ENCODE measurements at places on chromosomes 2 and 18. TPM values are rescaled to one million over a fixed set of nuclear protein-coding genes. Genes with fewer than 3 reads are reported as not detected.

DNA sequence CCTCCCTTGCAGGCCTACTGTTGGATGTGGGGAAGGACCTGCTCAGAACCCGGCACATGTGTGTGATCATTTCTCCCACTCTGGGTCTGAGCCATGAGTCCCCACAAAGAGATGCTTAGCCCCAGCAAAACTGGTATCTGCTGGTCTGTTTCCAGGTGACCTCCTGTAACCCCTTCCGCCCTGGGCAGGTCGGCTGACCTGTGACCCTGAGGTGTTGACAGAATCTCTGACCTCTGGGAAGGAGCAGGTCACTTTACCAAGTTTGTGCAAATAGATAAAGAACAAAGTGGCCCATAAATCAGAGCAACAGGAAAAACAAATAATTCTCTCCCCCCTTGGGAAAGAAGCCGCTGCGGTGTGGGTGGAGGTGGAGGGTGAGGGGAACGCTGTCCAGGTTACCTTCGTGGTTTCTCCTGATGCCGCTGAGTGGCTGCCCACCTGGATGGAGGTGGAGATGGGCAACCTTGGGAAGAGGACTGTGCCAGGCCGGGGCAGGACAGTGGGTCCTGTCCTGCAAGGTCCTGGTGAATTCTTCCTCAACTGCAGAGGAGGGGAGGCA is 174.0 kb upstream of the MYCN start:
- no peak for DNase-seq

DNA sequence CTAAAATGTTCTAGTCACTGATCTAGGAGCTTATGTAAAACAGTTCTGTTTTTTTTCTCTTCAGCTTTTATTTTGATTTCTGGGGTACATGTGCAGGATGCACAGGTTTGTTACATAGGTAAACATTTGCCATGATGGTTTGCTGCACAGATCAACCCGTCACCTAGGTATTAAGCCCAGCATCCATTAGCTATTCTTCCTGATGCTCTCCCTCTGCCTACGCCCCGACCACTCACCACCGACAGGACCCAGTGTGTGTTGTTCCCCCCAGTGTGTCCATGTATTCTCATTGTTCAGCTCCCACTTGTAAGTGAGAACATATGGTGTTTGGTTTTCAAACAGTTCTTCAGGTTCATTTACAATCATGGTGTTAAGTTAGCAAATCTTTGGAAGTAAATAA is 84.8 kb upstream of the PROKR1 start:
- DNase-seq, result no peak

- no peak for DNase-seq
Measured at GRCh38 chr2:147250652-147251356, 594.0 kb upstream of the ACVR2A start.

- no peak for DNase-seq
Measured at GRCh38 chr2:166357068-166357949, 18.4 kb downstream of the SCN9A start.

DNA sequence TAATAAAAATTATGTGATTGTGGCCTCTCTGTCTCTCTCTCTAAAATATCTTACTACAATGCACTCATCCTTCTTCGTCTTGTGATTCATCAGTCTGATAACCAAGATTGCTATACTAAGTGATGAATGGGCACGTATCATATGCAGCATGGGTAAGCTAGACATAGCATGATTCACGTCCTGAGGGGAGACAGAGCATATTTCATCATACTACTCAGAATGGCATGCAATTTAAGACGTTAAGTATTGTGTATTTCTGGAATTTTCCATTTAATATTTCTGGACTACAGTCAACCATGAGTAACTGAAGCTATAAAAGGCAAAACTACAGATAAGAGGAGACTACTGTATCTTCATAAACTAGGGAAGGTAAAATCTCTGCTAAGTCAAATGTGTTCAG is 97.0 kb upstream of the CD226 start:
- no peak for DNase-seq

DNA sequence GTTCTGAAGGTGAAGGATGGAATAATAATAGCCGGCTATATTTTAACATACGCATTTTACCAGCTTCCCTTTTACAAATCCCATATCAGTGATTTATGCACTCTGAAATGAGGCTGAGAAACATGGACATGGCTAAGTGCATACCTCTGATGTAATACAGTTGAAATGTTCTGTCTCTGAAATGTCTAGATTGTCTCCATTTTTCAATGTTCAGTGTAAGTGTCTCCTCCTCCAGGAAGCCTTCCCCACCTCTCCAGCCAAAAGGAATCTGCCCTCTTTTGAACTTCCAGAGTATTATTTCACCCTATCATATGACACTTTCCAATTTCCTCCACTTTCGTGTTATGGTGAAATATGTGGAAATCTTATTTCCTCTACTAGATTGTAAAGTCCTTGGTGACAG is 29.5 kb upstream of the ME2 start:
- DNase-seq, result no peak

DNA sequence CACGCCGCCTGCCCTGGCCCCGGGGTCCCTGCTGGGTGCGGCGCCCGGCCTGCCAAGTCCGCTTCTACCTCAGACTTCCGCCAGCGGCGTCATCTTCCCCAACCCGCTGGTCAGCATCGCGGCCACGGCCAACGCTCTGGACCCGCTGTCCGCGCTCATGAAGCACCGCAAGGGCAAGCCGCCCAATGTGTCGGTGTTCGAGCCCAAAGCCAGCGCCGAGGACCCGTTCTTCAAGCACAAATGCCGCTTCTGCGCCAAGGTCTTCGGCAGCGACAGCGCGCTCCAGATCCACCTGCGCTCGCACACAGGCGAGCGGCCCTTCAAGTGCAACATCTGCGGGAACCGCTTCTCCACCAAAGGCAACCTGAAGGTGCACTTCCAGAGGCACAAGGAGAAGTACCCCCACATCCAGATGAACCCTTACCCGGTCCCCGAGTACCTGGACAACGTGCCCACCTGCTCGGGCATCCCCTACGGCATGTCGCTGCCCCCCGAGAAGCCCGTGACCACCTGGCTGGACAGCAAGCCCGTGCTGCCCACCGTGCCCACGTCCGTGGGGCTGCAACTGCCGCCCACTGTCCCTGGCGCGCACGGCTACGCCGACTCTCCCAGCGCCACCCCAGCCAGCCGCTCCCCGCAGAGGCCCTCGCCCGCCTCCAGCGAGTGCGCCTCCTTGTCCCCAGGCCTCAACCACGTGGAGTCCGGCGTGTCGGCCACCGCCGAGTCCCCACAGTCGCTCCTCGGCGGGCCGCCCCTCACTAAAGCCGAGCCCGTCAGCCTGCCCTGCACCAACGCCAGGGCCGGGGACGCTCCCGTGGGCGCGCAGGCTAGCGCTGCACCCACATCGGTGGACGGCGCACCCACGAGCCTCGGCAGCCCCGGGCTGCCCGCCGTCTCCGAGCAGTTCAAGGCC is 13.7 kb downstream of the SALL3 start:
- no peak for DNase-seq

GRCh38 chr2:233436691-233437438 is 82.6 kb downstream of the DGKD start:
- no peak for DNase-seq

DNA sequence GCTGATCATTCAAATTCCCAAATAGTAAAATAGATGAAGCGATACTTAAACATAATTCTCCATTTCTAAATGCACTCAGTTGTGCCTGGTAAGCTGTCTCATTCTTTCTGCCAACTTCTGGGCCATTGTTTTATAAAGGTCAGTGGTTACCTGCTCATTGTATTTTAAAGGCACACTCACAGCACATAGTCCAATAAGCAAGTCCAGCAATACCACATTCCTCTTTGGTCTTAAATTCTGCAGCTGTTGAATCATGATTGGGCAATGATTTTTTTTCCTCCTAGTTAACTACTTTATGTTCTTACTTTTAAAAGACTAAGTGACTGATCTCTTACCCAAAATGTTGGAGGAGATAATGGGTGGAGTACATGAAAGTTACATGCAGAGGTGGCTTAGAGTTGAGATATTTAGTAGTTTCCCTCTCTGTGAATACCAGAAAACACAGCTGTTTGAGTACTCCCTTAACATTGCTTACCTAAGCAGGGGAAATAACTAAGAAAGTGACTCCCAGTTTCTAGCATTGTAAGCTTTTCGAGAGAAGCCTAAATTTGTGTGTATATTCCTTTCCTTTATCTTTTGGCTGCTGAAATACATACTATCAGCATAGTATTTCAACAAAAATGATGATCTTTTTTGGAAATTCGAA is 220.7 kb downstream of the CAMKMT start:
- DNase-seq, result no peak

DNA sequence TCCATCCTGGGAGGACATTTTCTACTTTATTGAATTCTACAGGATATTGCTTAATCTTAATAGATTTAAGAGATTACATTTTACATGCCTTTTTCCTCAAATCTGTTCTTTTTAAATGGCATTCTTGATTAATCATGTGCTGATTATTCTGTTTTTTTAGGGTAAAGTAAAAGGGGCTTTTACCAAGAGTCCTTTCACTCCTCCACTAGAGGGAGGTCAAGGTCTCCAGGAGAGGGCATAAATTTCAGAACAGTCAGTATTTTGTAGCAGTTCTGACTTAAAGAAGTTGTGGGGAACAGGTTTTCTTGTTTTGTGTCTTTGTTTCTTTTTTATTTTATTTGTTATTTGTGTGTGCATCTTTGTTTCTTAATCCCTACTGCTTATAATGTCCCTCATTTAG is 25.4 kb downstream of the WDR75 start:
- no peak for DNase-seq

- DNase-seq, result no peak
Measured at GRCh38 chr2:182301093-182301492, 125.7 kb downstream of the PDE1A start.

DNA sequence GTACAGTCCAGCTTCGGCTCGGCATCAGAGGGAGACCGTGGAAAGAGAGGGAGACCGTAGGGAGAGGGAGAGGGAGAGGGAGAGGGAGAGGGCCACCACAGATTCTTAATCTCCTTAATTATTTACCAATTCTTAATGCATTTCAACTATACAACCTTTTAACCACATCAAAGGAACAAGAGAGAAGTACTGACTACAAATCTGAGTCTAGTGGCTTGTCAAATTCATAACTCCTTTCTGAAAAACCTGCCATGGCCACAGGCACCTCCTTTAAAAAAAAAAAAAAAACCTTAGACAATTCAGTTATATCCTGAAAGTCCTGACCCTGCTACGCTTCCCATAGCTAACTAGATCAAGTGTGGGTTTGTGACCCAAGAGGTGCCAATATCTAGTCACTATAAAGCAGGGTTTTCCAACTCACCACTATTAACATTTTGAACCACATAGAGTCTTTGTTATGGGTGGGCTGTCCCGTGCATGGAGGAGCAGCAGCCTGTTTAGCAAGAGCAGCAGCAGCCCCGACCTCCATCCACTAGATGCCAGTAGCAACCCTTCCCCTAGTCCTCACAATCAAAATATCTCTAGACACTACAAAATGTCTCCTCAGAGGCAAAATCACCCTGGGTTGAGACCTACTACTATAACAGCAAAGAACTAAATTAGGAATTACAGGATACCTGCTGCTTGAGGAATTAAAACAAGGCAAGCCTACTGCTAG is 6.8 kb downstream of the ESCO1 start:
- no peak for DNase-seq

- no peak for DNase-seq
Measured at GRCh38 chr2:61438670-61439069, 32.2 kb downstream of the USP34 start.

DNA sequence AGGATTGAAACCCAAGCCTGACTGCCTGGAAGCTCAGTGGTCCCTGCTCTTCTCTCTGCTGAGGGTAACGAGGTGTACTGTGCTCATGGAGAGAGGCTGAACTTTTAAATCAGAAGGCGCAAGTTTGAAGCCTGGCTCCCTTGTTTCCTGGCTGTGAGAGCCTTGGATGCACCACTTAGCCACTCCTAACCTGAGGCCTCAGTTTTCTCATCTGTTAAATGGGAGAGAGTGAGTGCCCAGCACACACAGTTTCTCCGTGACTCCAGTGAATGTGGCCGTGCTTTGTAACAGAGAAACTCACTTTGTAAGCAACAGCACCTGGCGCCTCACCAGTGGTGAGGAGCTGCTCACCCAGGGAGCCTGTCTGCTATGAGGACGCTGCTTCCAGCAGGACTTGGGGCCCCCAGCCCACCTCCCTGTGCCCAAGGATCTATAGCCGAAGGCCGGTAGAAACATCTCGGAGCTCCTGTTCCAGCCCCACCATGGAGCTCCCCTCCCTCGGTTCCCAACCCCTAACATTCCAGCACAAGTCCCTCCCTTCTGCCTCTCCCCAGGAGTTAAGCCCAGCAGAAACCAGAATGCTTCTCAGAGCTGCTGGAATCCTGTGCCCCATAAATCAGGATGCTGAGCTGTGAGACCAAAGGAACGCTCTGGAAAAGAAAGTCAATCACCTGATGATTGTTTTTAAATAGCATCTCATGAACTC is 20.3 kb upstream of the KCNK3 start:
- DNase-seq, result no peak

- DNase-seq, result peak; percentile 54
Measured at GRCh38 chr18:13217466-13217961, 1.0 kb upstream of the LDLRAD4 start.

- DNase-seq, result no peak
Measured at GRCh38 chr2:25177211-25177611, 8.8 kb upstream of the POMC start.

- no peak for DNase-seq
Measured at GRCh38 chr2:241818943-241819270, 9.9 kb downstream of the NEU4 start.

Gene RAB3GAP1
- 38.6 TPM for total RNA-seq

Gene IL1RL1
- 0.26 TPM for total RNA-seq

Gene ATP6V1B1
- total RNA-seq, result not detected

Gene MYO7B
- total RNA-seq, result 0.63 TPM
